Fibroblast of the aortic adventitia (primary cell): ENCODE measurements at places on chromosomes 7 and 10.

GRCh38 chr7:73966941-73967831 lies 60.8 kb upstream of the ELN start:
- no peak for DNase-seq

DNA sequence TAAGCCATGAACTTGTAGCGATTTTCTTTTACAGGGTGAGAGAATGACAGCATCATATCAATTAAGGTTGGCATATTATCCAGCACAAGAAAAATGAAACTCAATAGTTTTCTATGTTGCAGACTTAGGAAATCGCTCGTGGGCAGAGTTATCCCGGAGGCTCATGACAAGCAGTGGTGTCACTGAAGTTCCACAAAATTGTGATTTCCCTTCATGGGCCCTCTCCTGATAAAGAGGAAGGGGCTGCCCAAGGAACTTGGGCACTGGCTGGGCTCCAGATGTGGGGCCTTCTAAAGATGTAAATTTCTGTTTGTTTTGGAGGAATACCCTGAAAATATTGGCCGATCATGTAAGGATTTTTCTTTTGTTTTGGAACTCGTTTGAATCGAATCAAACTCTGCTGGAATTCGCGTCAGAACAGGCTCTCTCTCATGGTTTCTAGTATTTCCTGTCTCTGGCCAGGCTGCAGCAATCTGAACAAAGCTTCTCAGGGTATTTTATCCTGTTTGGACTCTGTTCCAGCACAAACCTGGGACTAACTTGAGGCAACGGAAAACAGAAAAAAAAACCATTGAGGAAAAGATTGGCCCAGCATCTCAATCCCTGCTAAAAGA lies 340.6 kb upstream of the NRP1 start:
- peak; percentile 68 for DNase-seq

DNA sequence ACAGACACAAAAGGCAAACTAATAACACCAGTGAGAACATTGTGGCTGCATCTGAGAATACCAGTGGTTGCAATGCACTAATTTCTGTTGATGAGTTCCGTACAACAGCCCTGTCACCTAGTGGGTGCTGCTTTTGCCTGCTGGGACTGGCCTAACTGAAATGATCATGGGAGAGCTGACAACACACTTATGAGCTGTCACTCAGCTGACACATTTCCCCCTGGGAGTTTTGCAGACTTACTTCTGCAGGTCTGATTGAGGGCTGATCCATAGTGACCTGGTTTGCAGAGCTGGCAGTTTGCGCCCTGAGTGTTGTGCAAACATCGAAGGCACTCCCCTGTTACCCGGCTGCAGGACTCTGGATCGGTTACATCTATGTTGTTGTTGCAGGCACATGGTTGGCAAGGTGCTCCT lies 60.6 kb upstream of the LAMB1 start:
- DNase-seq = no peak

DNA sequence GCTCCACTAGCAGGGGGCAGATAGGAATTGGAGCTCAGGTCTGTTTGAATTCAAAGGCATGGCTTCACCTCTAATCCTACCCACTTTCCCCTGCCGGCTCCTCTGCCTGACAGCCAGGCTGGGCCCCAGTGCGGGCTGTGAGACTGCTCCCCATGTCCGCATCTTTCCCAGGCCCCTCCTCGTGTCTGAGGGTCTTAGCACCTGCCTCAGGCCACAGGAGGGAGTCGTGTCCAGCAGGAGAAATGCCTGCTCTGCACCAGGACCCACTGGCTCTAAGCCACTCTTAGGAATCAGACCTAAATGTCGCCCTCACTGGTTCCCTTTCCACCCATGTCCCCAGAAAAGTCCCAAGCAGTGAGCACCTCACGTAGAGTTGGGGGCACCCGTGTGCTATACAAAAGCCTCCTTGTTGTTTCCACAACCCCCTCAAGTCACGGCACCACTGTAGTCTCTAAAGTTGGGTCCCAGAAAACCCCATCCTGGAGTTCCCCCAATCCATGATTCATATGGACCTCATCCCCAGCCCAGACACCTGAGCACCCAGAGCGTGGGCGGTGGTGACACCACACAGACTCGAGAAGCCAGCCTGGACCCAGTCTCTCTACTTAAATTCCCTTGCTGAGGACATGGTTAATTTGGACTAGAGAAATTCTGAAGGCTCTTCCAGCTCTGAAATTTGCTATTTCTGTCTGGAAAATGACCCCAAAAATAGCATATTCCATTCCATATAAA lies 466.4 kb upstream of the ZMIZ1 start:
- no peak for DNase-seq

GRCh38 chr10:3783316-3783681 lies 1.7 kb downstream of the KLF6 start:
- peak; percentile 93 for DNase-seq

- no peak for DNase-seq
These were observed 103.7 kb downstream of the ZNF92 start for GRCh38 chr7:65477326-65477725.

DNA sequence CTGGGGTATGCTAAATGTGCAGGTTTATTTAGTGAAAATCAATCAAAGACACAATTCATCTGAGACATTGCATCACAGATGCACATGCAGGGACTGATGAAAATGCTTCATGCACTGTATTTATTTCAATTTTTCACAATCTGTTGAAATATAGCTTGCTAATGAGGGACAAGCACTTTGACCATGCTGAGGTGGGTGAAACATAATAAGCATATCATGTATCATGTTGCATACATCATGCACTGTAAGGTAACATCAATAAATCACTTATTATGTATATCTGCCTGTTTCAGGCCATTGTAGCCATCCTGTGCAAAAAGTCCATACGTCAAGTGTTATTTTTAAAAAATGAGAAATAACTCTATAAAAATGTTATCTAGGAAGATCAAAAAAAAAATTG lies 426.9 kb upstream of the PCDH15 start:
- DNase-seq = no peak

GRCh38 chr7:45682358-45682735 lies 108.2 kb downstream of the ADCY1 start:
- no peak for DNase-seq

- no peak for DNase-seq
These were observed 126.7 kb downstream of the TSPAN12 start for GRCh38 chr7:120731271-120731670.

DNA sequence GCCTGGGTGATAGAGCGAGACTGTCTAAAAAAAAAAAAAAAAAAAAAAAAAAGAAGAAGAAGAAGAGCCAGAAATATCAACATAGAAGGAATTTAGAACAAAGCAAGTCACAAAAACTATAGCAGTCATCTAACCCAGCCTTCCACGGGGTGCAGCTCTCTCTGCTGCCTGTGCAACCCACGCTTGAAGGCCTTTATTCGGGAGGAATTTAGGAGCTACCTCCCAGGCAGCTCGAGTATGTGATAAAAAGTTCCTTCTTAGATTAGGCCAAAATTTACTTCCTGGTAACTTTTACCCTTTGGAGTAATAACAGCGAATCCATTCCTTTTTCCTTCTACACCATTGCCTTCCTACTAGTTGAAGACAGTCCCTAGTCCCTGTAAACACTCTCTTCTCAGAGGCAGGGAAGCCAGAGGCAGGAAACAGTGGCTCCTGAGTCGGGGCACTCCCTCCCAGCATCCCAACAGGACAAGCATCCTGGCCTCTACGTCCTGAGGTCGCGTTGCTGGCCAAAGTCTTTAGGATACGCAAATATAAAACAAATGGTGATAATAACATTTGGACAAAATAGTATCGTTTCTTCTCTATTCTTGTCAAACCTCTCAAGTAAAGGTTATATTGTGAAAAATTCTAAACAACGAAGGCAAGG lies 109.3 kb upstream of the KMT2C start:
- DNase-seq = no peak

GRCh38 chr10:30583778-30584415 lies 45.7 kb downstream of the LYZL2 start:
- peak; percentile 88 for DNase-seq

GRCh38 chr10:34996843-34997242 lies 93.3 kb downstream of the CUL2 start:
- peak; percentile 11 for DNase-seq

- DNase-seq = no peak
These were observed 3.5 kb downstream of the VIPR2 start for GRCh38 chr7:159141167-159141566.

GRCh38 chr10:28858646-28859045 lies 181.3 kb downstream of the BAMBI start:
- DNase-seq = no peak

GRCh38 chr7:155277385-155277994 lies 20.2 kb upstream of the INSIG1 start:
- DNase-seq = no peak

DNA sequence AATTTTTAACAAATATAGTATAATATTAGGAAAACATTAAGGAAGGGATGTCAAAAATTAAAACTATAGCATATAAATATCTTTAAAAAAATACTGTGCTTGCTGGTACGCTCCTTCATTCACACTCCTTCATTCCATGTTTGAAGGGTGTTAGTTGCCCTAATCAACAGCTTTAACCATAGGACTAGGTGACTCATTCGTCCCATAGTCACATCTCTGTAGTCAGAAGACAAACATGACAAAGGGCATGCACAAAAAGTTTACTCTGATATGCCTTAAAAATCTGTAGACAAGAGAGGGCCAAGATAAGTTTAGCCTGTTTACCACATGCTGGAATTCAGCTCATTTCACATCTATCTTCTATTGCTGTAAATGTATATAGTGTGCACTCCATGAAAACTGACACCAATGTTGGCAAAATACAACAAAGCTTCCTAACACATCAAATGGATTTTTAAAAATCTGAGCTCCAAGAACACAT lies 646 bp downstream of the FAM13C start:
- no peak for DNase-seq

GRCh38 chr7:2354939-2355704 lies 495 bp downstream of the EIF3B start:
- DNase-seq = no peak

DNA sequence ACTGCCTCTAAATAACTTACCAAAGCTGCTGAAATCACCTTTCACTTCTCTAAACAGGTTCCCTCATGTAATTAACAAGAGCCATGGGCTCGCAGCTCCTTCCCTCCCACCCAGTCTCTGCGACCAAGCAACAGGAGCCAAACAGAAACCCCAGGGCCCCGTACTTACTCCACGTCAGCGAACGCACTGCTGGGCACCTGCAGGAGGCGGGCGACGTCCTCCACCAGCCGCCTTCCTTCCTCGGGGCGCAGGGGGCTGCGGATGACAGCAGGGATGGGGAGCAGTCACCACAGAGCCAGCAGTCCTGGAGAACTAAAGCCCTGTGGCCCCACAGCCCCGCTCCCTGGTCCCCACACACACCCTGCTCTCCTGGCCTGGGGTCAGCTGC lies 477.0 kb downstream of the PTPRN2 start:
- no peak for DNase-seq

GRCh38 chr10:22251751-22252223 lies 34.0 kb upstream of the EBLN1 start:
- peak; percentile 65 for DNase-seq

GRCh38 chr7:23968791-23969190 lies 258.8 kb downstream of the STK31 start:
- DNase-seq = no peak

DNA sequence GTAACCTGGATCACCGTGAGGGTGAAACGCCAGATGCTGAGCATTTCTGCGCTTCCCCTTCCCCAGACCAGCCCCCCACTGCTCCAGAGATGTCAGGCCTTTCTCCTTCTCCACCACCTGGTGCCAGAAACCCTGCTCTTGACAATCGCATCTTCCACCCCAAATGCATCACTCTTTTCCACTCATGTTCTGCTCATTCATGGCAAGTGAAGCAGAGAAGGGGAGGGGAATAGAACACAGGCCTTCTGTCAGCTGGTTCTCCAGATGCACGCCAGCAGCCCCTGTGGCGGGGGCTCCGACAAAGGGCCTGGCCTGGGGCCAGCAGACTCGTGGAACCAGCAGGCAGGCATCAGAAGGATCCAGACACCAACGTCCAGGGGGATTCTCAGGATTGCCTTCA lies 68.5 kb upstream of the SVIL start:
- no peak for DNase-seq

GRCh38 chr10:120076996-120077706 lies 184.6 kb downstream of the SEC23IP start:
- DNase-seq = no peak

DNA sequence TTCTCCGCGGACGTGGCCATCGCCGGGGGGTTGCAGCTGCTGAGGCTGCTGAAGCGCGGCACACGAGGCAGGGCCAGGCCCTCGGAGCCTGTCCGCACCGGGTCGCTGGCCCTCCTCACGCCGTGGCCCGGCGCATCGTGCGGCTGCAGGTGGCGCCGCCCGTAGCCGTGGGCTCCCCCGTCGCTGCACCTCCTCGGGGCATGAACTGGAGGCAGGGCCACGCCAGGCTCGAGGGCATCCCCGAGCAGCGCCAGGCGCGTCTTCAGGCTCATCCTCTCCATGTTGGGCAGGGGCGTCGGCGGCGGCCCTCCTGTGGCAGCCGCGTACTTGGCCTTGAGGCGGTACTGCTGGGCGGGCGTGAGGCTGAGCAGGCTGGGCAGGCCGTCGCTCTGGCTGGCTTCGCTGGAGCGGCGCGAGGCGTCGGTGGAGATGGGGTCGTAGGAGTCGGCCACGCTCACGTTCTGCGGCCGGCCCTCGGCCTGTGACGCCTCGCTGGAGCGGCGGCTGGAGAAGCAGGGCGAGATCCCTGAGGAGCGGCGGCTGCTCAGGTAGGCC lies 263.1 kb upstream of the INHBA start:
- DNase-seq = no peak

DNA sequence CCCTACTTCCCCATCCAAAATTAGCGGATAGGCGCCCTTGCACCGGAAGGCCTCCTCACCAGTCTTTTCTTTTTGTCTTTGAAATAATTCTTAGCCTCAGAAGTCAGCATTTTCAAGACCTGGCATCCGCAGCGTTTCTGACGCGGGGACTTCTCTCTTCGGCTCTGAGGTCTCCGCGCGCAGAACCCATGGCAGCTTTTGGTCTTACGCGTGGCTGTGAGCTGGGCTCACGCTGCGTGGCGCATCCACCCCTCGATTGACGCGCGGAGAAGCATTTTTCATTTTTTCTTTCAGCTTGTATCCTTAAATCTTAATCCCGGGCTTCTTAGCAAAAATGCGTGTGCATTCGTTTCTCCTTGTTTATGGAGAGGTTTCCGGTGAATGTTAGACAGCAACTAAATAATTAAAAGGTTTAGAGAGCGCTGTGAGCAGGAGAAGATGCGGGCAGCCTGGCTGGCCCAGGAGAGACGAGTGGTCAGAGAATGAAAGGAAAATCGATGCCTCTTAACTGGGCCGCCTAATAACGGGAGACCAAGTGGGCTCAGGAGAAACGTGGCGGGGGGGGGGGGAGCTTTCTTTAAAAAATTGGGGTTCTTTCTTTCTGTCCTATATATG lies 2.0 kb upstream of the GATA3 start:
- no peak for DNase-seq

GRCh38 chr10:79438021-79438698 lies 7.3 kb downstream of the ZCCHC24 start:
- no peak for DNase-seq

GRCh38 chr7:108460964-108461363 lies 4.7 kb upstream of the NRCAM start:
- no peak for DNase-seq

- no peak for DNase-seq
These were observed 90.0 kb downstream of the GSAP start for GRCh38 chr7:77326131-77326530.

GRCh38 chr7:2887816-2888215 lies 43.7 kb upstream of the GNA12 start:
- DNase-seq = no peak
